ENCODE measurements at places on chromosomes 2 and 18. TPM values are rescaled to one million over a fixed set of nuclear protein-coding genes. Genes with fewer than 3 reads are reported as not detected.

DNA sequence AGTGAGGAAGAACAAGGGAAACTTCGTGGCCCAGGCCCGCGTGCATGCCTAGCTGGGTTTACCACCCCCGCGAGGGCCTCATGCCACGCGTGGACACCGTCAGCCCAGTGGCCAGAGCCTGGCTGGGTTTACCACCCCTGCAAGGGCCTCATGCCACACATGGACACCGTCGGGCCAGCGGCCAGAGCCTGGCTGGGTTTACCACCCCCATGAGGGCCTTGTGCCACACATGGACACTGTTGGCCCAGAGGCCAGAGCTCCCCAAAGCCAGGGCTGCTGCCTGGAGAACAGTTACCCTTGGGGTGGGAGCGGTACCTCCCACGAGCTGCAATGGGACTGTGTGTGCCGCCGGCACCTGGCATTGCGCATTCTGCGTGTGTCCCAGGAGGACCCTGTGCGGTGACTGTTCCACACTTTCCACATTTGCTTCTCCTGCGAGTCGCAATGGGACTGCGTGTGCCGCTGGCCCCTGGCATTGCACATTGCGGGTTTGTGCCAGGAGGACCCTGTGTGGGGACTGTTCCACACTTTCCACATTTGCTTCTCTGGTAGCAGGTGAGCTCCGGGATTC, 105.6 kb upstream of the CTDP1 start:
- no peaks in the 10 kb centered on the region for H3K4me1 ChIP-seq
- H3K27ac ChIP-seq: no peak overlapping the region
- no peak overlapping the region for H3K4me3 ChIP-seq

GRCh38 chr2:178366412-178366811, 84.6 kb downstream of the PRKRA start:
- DNase-seq: no peak
- H3K27ac ChIP-seq: no peak overlapping the region
- no peaks in the 10 kb centered on the region for H3K27me3 ChIP-seq

DNA sequence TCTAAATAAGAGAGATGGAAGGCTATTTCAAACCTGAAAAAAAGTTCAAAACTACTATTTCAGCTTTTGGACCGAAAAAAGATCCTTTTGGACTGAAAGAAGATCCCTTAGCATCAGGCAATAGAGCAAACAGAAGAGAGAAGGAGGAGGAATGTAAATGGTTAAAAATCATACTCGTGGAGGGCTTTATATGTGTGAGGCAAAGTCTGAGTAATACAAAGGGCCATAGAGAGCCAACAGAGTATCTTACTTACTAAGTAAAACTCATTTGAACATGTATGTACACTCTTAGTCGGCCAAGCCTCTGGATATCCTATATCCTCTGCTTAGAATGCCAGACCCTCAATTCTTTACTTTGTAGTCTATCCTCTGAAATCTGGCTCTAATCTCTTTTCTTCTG, 55.7 kb downstream of the ITSN2 start:
- no peaks in the 10 kb centered on the region for H3K27me3 ChIP-seq
- no peaks in the 10 kb centered on the region for H3K4me1 ChIP-seq
- peaks cover 71% of the 10 kb centered on the region for H3K36me3 ChIP-seq

The CCBE1 gene
- polyA plus RNA-seq: not detected

The POTEJ gene
- polyA plus RNA-seq: not detected

The ALPG gene
- polyA plus RNA-seq: not detected

The PFN4 gene
- polyA plus RNA-seq: not detected
